HCT116 (cell line): ENCODE measurements at places on chromosomes 4 and X. TPM values are rescaled to one million over a fixed set of nuclear protein-coding genes. Genes with fewer than 3 reads are reported as not detected.
A peak's percentile ranks its signal among the peaks of the same experiment; 100 is the strongest.

- no peaks in the 10 kb centered on the region for H3K27me3 ChIP-seq
- DNase-seq = no peak
- no peaks in the 10 kb centered on the region for H3K36me3 ChIP-seq
- no peak overlapping the region for H3K27ac ChIP-seq
Observed at GRCh38 chr4:101066626-101067170, 280.6 kb downstream of the PPP3CA start.

- no peak overlapping the region for H3K27ac ChIP-seq
- H3K36me3 ChIP-seq = no peaks in the 10 kb centered on the region
- H3K27me3 ChIP-seq = no peaks in the 10 kb centered on the region
- H3K4me3 ChIP-seq = no peak overlapping the region
- DNase-seq = no peak
Observed at GRCh38 chrX:9324676-9325075, 140.2 kb upstream of the TBL1X start.

DNA sequence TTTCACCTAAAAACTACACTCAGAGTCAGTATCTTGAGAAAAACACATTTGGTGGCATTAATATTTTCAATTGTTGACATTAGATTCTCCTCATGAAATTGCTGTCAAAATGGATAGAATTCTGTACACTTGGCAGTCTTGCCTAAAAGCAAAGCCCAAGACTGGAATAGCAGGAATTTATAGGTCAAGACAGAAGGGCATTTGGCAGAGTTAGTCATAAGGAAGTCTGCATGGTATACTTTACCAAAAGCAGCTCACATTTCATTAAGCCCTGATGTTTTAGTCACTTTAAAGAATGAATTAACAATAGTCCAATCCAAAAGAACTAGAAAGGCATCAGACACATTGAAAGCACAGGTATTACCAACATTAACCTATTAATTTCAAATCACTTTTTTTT lies 7.1 kb downstream of the CCDC160 start:
- H3K36me3 ChIP-seq = no peaks in the 10 kb centered on the region
- H3K27ac ChIP-seq = no peak overlapping the region
- peaks cover 7% of the 10 kb centered on the region for H3K4me1 ChIP-seq
- H3K4me3 ChIP-seq = no peak overlapping the region

DNA sequence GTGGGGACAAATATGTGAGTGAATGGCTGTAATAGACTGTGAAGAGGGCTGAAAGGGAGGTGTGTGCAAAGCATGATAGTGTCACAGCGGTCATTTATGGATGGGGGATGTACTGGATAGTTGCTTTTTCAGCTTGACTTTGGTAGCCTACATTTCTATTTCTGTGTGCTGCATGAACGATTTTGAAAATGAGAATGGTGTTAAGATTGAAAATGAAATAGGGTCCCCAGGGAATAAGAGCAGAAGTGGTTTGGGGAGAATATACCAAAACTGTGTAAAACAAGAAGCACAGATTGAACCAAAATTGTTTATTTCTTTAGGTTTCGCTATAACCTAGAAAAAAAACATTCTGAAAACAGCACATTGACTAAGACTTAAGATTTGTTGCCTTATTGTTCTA lies 58.8 kb upstream of the CLNK start:
- H3K4me1 ChIP-seq = no peaks in the 10 kb centered on the region
- H3K4me3 ChIP-seq = no peak overlapping the region
- H3K36me3 ChIP-seq = no peaks in the 10 kb centered on the region

GRCh38 chr4:121656269-121656641 lies 40.5 kb downstream of the ANXA5 start:
- H3K27ac ChIP-seq = no peak overlapping the region
- H3K36me3 ChIP-seq = no peaks in the 10 kb centered on the region
- no peak overlapping the region for H3K4me3 ChIP-seq
- peak; percentile 65 for DNase-seq
- no peaks in the 10 kb centered on the region for H3K4me1 ChIP-seq

SGMS2 gene
- 36.6 TPM for total RNA-seq
